ENCODE measurements at places on chromosomes 2 and 18.

DNA sequence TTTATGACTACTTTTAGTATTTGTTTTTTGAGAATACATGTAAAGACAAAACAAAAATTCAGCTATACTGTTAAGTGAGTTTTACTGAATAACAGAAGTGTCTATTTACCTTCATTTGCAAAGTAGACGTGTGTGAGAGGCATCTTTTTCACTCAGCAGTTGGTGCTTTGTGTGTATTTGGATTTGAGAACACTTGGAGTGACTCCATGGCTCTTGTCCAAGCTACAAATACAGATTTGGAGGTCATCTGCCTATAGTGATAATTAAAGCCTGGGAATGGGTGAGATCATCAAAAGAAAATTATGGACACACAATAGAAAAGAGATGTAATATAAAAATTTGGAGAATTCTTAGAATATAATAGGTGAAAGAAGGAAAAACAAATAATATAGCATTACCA, 6.2 kb downstream of the NAB1 start:
- DNase-seq, result no peak

- no peak for DNase-seq
Measured at GRCh38 chr2:19321946-19322345, 36.5 kb downstream of the OSR1 start.

DNA sequence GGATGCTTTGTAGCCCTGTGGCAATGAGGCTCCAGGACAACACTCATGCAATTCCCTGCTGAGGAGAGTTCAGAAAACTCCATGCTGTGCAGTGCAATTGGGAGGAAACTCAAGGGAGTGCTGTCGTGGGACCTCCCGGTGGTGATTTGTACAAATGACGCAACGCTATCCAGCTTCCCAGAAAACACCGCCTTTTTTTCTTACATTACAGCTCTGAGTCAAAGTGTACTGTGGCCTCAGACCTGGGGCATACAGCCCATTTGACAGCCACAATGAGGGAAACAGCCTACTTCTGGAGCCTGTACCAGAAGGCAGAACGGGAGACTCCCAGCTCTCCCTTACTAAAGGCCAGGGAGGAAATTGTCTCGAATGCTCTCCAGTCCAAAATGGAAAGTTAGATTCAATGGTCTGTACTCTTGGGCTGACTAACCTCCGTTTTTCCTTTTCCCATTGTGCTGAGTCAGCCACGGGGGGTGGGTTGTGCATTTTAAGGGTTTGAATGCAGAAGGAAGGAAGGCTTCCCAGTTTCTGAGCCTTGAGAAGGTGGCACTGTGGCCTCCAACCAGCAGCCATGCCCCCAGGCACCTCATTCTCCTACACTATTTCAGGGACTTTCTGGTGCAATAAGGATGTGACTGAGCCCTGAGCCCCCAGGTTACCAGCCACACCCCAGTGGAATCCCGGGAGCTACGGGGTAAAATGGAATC, 16.4 kb upstream of the CYP1B1 start:
- DNase-seq, result peak; percentile 91

- peak; percentile 55 for DNase-seq
Measured at GRCh38 chr2:160498137-160498536, 4.5 kb upstream of the RBMS1 start.

GRCh38 chr2:64854773-64855237, 134.4 kb upstream of the SLC1A4 start:
- DNase-seq, result no peak

DNA sequence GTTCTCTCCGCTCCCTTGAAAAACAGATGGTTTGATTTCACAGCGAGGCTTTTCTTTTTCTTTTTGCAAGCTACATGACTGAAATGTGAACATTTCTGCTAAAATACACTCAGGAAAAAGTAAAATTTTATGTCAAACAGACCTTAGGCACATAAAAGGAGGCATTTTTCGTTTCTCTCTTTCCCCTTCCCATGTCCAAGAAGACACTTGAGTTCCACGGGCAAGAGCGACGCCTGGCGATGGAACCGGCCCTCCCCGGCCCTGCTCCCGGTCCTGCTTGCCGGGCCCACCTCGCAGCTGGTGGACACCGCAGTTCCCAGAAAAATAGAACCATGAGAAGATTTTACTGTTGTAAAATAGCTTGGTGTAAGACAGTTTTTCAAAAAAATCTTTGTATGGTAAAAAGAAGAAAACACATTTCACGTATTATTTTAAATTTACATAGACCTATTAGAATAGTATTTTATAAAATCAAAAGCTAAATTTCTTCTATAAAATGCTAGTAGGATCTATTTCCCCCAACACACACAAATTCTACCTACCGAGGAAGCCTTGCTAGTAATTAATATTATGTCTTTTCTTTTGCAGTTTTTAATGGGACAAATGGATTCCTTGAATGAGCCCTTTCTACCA, 2.3 kb upstream of the ALKAL2 start:
- peak; percentile 68 for DNase-seq

Measured in fibroblast of skin of scalp (primary cell).